ENCODE measurements at places on chromosomes 16 and 17.

- no peak for DNase-seq
These were observed 13.3 kb upstream of the RPL38 start for GRCh38 chr17:74190154-74190553.

GRCh38 chr16:81798311-81799137 is 19.4 kb downstream of the PLCG2 start:
- peak; percentile 34 for DNase-seq

GRCh38 chr17:73797594-73798110 is 153.4 kb upstream of the SDK2 start:
- no peak for DNase-seq

DNA sequence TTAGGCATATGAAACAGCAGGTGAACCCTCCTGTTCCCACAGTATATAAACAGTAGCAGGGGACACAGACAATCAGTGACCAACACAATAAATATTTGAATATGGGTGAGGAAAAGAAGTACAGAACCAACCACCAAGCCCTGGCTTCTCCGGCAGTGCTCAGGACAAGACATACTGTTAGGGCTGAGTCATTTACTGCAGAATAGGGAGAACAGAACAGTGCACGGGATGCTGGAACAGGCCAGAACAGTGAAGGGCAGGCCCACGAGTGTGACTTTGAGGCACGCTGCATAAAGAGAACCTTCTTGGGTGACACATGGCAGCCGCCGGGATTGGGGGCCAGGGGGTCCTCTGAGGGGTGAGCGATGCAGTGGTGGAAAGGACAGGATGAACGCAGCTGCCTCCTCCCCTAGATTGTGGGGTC is 160.4 kb downstream of the CMIP start:
- DNase-seq: no peak
